ENCODE measurements at places on chromosomes 7 and 10.

GRCh38 chr10:97081621-97082235 is 104.0 kb downstream of the SLIT1 start:
- DNase-seq, result peak; percentile 48

DNA sequence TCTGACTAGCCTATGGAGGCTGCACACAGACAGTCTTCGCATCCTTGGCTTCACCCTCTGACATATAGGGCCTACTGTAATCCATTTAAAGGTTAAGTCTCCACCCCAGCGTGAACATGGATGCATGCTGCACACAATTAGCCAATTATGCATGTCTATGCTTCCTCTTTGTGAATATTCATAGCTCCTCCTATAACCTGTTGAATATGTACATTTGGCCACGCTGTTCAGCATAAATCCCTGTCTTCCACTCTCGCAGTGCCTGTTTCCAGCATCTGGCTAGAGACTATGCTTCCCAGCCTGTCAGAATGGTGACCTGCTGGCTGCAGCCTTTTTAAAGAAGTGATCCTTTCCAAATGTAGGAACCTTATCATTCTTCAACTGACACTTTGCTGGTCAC is 106.7 kb downstream of the PRKAG2 start:
- DNase-seq, result no peak

DNA sequence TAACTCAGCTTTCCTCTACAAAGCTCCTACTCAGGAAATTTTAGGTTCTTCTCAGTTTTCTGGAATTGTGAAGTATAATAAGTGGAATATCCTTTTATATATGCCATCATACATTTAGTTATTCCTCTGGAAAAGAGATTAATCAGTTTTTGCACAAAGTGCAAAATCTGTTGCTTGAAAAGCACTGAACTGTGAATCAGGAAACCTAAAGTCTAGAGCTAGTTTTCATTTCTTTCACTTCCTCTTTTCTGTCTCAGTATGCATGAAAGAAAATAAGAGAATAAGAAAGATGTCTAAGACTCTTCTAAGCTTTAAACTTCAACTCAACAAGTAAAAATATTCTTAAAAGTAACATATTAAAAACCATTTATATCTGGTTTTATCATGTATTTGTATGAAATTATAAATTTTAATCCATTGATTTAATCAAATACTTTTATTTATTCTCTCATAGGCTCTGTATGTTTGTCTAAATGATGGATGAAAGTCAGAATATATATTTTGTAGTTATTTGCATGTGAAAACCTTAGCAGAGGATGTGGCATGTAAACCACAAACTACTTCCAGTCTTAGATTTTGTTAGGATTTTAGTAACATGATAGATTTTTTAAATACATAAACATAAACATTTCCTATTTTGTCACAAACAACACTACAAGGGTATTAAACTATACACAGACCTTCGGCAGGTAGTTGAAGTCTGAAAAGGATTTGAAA is 1073.0 kb downstream of the XPNPEP1 start:
- DNase-seq, result no peak

- no peak for DNase-seq
Measured at GRCh38 chr7:33448035-33448434, 318.7 kb downstream of the BBS9 start.

GRCh38 chr7:135333200-135333599 is 99.6 kb downstream of the STRA8 start:
- DNase-seq, result no peak

- peak; percentile 59 for DNase-seq
Measured at GRCh38 chr7:143892527-143893300, 9.3 kb downstream of the TCAF1 start.

All from hematopoietic multipotent progenitor cell treated with erythropoietin and hydrocortisone succinate and interleukin-3 and kit ligand, for 15 days (in vitro differentiated cells).